ENCODE measurements at places on chromosomes 1 and 21.

DNA sequence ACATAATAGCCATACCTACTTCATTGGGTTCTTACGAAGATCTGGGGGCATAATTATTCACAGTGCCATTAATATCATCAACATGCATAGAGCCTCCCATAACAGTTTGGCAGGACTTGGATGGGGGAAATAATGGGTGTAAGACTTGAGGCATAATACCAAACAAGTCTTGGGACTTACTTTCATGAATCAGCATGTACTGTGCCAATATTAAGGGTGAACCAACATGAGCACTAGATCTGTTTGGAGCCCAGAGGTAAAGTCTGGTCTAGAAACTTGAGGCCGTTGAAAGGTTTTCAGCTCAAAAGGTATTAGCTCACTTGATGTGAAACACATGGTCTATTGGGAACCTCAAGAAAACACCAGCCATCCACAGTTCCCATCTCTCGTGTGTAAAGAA lies 56.7 kb upstream of the ZC3H11B start:
- DNase-seq: no peak

- no peak for DNase-seq
Measured at GRCh38 chr1:164771619-164772361, 212.8 kb downstream of the PBX1 start.

DNA sequence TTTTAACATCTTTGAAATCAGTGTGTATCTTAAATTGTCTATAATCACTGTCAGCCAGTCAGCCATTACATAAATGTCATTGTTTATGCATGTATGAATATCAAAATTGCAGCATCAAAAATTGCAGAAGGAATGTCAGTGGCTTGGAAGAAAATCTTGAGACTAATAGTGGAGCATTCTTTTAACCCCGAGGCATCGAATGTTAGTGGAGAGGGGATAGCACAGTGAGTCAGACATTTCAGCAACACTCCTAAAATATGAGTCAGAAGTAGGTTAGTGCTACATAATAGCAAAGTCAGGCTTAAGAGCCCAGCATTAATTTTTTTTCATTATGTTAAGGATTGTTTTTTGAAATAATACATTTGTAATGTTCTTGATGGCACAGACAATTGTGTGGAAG lies 45.5 kb downstream of the SNRPE start:
- no peak for DNase-seq

DNA sequence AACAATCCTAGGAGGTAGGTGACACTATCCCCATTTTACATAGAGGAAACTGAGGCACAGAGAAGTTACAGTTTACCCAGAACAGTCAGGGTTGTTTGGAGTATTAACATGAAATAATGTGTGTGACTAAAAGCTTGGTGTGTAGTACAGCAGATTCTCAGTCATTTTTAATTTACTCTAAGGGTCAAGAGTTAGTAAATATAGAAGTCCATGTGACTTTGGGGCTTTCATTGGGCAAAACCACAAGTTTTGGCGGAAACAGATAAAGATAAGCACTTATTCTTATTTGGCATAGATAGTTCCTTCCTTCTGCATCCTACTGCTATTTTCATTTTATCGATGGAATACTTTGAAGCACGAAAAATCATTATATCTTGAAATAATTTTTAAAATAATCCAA lies 128.5 kb downstream of the DNM3 start:
- no peak for DNase-seq

- DNase-seq: no peak
Measured at GRCh38 chr1:7011826-7012225, 226.6 kb downstream of the CAMTA1 start.

DNA sequence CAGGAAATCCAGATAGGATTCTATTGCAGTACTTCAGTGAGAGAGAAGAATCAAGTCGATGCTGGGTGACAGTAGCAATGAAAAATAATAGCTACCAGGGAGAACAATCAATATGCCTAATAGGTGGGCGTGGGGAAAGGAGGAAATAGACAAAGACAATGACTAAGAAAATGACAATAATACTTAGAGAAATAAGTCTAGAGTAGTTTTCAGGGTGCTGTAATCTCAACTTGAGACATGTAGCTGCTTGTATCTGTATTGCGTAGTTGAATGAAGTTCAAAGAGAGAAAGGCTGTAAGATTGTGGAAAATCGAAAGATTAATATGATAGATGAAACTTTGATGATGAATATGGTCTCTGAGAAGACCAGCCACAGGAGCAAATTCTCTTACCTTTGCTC lies 2.6 kb downstream of the STXBP3 start:
- no peak for DNase-seq

- no peak for DNase-seq
Measured at GRCh38 chr1:156692925-156693847, 12.2 kb downstream of the CRABP2 start.

- no peak for DNase-seq
Measured at GRCh38 chr1:3683992-3684391, 31.7 kb downstream of the TP73 start.

DNA sequence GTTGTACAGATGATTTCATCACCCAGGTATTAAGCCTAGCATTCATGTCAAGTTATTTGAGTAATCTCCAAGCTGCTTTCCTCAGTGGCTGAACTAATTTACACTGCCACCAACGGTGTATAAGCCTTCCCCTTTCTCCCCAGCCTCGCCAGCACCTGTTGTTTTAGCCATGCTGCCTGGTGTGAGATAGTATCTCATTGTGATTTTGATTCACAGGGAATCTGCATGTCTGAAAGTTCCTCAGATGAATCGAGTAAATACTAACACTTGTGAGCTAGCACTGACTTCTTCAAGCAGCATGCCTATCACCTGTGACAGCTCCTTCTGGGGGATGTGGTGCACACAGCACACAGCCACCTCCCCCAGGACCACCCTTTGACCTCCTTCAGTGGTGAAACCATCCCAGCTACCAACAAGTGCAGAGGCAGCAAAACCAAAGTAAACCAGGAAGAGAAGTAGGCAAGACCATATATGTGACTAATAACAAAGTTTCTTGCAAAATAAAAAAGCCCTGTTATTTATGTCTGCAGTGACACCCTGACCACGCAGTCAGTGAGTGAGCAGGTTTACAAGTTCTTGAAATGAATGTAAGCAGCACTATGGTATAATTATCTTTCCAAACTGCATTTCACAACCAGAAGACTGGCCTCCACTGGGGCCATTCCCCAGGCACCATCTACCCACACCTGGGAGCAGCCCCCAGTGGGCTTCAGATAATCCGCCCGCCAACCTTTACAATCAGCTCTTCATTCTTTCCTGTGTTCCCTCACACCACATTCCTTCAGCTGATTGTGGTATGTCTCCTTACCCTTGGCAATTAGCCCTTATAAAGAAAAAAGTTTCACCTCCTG lies 173.8 kb downstream of the ETS2 start:
- no peak for DNase-seq

All from Right ventricle myocardium superior (tissue), 1 donor.